ENCODE measurements at places on chromosomes 11 and 22.

DNA sequence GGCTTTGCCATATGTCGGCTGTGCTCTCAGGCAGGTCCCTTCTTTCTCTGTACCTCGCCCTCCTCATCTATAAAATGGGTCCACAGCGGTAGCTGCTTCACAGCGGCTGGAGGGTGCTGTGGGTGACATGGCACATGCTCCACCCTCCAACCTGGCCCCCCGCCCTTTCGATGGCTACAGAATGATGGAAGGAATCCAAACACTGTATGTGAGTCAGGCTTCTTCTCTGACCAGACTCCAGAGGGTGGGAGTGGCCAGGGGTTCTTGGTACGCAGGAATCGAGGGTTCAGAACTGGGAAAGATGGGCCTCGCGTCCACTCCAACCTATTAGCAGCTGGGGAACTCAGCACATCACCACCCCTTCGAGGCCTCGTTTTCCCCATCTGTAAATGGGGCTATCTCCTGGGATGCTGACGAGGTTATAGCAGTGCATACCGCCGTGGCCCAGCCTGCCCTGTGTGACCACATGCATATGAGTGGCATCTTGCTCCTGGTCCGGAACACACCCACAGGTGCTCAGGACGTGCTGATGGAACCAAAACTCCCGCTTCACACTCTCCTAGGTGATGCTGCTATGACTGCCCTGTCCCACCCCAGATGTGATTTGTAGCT is 26.4 kb downstream of the MN1 start:
- no peak for DNase-seq

DNA sequence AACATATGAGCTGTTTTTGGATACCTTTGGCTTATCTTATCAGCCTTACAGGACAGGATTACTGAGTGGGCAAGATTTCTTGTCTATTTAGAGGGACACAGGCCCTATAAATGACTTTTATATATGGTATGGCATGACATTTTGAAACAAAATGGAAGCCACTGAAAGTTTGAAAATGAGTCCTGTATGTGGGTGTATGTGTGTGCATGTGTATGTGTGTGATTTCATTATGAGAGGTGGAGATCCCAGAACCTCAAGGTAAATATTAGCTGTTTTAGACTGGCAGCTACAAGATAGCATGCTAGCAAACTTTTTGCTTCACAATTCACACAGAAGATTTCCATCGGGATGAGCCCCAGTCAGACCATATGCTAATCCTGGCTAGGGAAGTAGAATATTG is 970.5 kb upstream of the CCDC90B start:
- DNase-seq, result no peak

GRCh38 chr11:111011275-111011594 is 234.3 kb upstream of the POU2AF2 start:
- DNase-seq, result no peak

- DNase-seq, result no peak
These were observed 466.3 kb downstream of the GUCY1A2 start for GRCh38 chr11:106551744-106552673.

DNA sequence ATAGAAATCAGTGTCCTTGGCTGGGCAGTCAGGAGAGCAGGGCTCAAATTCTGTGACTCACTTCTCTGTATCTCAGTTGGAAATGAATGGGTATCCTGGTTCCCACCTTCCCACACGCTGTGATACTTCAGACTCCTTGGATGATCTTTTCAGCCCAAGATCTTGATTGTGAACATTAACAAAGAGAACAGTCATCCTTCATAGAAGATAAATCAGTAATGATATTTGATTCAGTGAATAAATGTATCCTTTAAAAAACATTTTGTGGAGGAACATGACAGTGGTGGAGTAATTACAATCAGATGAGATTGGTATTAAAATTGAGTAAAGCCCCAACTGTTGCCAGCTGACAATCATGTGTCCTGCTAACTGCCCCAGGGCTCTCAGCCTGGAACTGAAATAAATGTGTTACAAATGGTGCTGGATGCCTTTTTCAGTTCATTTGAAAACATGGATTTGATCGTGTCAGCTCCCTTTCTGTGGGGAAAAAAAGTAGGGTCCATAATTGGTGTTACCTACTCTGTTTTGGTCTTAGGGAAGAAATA is 72.9 kb upstream of the OR5AN1 start:
- DNase-seq, result no peak

GRCh38 chr11:44305470-44306051 is 4.4 kb downstream of the ALX4 start:
- DNase-seq, result no peak

GRCh38 chr11:58867556-58867955 is 23.1 kb upstream of the GLYATL2 start:
- no peak for DNase-seq

GRCh38 chr11:96278039-96278897 is 64.7 kb downstream of the MAML2 start:
- DNase-seq, result no peak

- DNase-seq, result no peak
These were observed 27.2 kb downstream of the TTC12 start for GRCh38 chr11:113341388-113342165.

- DNase-seq, result no peak
These were observed 6.9 kb downstream of the OR8B12 start for GRCh38 chr11:124536520-124536919.

- DNase-seq, result peak; percentile 78
These were observed 7.4 kb downstream of the NDUFV1 start for GRCh38 chr11:67613960-67614715.

DNA sequence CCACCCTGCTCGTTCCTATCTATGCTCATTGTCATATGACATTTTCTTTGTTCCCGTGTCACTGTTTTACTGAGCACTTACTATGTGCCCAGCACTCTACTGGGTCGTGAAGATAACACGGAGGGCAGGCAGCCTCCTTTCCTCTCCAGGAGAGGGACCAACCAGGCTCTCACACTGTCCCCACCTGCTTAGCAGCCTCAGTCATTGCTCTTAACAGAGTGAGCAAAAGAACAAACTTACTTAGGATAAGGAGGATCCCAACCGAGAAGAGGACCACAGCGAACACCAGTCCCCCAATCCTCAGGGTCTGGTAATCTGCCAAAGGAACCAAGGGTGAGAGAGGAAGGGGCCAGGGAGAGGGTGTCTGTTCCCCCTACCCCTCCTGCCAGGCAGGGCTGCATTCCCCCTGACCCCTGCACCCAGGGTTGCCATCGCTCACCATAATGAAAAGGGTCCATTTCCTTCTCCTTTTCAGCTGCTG is 17.0 kb upstream of the FXYD2 start:
- DNase-seq, result no peak

DNA sequence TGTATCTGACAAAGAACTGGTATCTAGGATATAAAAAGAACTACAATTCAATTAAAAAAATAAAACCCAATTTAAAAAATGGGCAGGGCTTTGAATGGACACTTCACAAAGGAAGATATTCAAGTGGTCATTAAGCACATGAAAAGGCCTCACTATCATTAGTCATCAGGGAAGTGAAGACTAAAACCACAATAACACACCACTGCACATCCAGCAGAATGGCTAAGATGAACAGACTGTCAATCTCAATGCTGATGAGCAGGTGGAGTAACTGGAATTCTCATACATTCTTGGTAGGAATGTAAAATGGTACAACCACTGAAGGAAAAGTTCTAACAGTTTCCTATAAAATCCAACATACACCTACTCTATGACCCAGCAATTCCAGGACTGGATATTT is 8.9 kb downstream of the HPS4 start:
- no peak for DNase-seq

- DNase-seq, result no peak
These were observed 78.4 kb downstream of the C22orf31 start for GRCh38 chr22:28983190-28983589.

DNA sequence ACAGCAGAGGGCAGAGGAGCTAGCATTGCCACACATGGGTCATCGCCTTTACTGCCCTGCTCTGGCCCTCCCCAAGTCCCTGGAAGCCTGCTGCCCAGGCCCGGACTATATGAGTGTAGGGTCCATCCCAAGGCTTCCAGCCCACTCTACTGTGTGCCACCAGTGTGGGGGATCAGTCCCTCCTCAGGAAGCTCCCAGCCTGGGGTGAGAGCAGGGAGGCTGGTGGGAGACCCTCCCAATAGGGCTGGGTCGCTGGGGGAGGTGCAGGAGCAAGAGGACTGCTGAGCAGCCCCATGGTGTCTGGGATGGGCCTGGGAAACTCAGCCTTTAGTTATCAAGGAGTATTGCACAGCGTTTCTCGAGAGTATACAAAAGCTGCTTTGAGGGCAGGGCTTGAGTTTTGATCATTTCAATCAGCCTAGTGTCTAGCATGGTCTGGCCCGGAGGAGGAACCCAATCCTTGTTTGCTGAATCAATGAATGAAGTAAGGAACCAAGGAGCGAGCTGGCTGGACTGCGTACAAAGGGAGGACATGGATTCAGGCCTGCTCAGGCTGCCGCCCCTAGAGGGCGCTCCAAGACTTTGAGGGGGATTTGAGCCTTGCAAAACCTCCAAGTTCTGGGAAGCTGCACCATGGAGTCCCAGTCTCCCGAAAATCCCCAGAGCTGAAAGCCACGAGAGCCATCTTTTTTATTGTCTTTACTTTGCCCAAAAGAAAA is 89.0 kb upstream of the PARVA start:
- peak; percentile 34 for DNase-seq

GRCh38 chr22:22410121-22410520 is 98.4 kb downstream of the ZNF280B start:
- DNase-seq, result no peak

DNA sequence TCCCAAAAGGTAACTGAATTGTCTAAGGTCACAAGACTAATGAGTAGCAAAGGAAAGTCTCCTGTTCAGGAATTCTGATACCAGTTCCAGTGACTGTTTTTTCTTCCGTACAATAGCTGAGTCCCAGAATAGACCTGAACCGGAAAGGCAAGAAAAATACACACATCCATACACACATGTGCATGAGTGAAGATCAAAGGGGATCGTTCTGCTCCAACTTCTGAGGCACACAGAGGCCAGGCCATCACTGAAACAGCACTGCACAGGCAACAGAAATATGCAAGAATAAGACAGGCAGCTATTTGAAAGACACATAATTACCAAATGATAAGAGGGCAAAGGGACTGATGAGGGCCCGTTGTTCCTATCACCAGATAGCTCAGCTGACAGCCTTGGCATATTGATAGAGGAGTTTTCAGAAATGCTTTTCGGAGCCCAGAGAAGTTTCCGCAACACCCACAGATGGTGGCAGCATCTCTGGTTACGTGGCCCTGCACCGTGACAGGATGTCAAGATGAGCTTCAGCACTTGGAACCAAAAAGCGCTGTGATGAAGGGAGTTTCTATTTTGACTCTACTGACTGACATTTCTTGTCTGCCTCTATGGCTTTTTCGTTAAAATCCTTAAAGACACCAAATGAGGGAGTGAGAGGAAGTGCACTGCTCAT is 280.6 kb downstream of the LARGE1 start:
- DNase-seq, result no peak

GRCh38 chr22:38842512-38843200 is 1.2 kb downstream of the NPTXR start:
- DNase-seq, result no peak

- no peak for DNase-seq
These were observed 49.4 kb downstream of the HORMAD2 start for GRCh38 chr22:30129636-30130035.

GRCh38 chr22:45972091-45972888 is 4.7 kb downstream of the WNT7B start:
- no peak for DNase-seq

- DNase-seq, result no peak
These were observed 333.2 kb downstream of the CASP12 start for GRCh38 chr11:104564921-104565582.

GRCh38 chr22:35914665-35915476 is 113.8 kb downstream of the RBFOX2 start:
- no peak for DNase-seq

DNA sequence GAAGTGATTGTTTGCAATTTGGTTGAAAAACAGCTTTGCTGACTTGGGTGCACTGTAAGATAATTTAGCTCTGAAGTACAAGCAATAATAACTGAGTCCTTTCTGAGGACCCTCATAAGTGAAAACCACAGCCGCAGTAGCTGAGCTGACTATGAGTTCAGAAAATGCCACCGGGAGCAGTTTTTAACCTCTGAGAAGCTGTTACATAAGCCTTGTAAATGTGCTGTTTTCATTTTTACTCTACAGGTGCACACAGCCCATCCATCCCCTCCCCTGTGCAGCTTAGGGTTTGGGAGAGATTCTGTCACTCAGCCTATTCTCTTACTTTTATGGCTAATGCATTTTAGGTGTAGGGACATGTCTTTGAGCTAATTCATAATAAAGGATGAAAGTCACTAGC is 255.5 kb upstream of the C11orf87 start:
- no peak for DNase-seq

GRCh38 chr22:17774206-17774925 is at the start of gene BID:
BID (minus strand) TSS chr22:17774469; CDS start chr22:17750116, 24,353 bp downstream.
- DNase-seq, result no peak

GRCh38 chr11:93741882-93742226 is 382 bp downstream of the C11orf54 start:
- no peak for DNase-seq

DNA sequence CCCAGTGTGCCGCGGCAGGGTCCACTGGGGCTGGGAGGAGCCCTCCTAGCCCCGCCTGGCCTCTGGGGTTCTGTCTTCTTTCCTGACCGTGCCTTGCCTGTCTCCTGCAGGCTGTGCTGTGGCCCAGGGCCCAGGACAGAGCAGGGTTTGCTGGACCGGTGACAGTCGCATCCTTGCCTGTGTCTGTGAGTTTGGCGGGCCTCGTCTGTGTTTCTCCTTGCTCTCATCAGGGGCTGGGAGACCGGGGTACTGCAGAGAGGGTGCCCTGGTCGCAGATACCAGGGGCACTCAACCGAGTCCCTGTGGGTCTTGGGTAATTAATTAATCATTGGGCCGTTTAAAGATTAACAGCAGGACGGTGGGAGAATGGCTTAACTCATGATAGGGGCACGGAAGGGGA is 29.9 kb downstream of the RPL3 start:
- DNase-seq, result no peak

DNA sequence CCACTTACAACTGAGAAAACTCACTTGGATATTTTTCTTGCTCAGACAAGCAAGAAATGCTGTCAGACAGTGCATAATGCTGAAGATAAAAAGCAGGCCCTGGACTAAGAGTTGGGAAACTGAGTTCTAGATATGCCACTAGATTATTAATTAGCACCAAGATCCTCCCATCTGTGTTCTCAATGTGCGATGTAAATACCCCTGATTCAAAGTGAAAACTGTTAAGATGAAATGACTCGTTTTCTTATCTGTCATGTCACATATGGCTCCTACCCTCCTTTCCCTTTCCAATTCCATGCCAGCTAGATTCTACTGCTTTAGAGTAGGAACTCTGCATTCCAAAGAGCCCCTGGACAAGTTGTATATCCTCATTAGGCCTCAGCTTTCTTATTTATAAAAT is 88.9 kb upstream of the CLNS1A start:
- no peak for DNase-seq

DNA sequence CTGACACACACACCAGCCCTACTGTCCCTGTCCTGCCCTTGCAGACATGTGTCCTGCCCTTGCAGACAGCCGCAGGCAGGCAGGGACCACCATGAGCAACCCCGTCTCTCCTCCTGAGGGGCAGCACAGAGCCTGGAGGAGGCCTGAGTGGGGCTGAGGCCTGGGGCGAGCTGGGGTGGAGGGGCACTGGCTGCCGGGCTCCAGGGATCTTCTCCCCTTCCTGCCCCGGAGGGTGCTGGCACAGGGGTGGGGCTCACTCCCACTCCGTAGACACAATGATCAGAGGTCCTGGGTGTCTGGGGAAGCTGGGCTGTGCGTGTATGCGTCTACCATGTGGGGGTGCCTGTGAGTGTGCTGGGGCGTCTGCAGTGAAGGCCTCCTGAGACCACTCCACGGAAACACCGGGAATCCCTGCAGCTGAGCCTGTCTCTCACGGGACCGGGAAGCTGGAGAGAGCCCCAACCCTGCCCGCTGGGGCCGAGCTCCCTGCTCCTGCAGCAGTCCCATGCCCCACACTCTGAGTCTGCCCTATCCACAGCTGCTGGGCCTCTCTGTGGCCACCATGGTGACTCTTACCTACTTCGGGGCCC is 588 bp downstream of the TSPAN32 start:
- DNase-seq, result no peak

Data from activated T-cell treated with anti-CD3 and anti-CD28 coated beads, Interleukin-2, amount 50 U/mL, for 4 hours (primary cell).